ENCODE measurements at places on chromosomes 4 and X. TPM values are rescaled to one million over a fixed set of nuclear protein-coding genes. Genes with fewer than 3 reads are reported as not detected.

GRCh38 chr4:174420316-174420715 lies 102.0 kb downstream of the HPGD start:
- no peak for DNase-seq

GRCh38 chr4:163665101-163665500 lies 170.6 kb downstream of the TMA16 start:
- no peak for DNase-seq

DNA sequence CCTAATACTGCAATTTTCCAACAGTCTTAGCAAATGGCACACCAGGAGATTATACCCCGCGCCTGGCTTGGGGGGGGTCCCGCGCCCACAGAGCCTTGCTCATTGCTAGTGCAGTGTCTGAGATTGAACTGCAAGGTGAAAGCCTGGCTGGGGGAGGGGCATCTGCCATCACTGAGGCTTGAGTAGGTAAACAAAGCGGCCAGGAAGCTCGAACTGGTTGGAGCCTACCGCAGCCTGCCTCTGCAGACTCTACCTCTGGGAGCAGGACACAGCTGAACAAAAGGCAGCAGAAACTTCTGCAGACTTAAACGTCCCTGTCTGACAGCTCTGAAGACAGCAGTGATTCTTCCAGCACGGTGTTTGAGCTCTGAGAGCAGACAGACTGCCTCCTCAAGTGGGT lies 172.8 kb upstream of the NAP1L5 start:
- DNase-seq = no peak

GRCh38 chrX:116236666-116237065 lies 66.1 kb downstream of the AGTR2 start:
- DNase-seq = no peak

DNA sequence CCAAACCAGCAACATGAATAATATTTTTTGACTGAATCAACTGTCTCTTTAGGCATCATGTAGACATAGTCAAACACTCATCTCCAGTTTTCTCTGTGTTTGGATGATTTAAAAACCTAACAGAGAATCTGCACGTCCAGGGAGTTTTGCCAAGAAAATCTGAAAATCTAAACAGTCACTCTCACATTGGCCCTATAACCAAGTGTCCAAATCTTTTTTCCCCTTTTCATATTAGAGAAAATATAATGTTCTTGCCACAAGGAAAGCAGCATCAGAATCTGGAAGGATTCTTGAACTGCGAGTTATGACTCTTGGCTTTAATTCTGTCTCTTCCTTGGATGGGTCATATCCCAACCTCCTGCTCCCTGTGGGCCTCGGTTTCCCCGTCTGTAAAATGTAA lies 8.8 kb upstream of the CHRDL1 start:
- no peak for DNase-seq

Gene PAGE2B
- total RNA-seq = not detected

- DNase-seq = no peak
These were observed 112.9 kb upstream of the AGA start for GRCh38 chr4:177555007-177555574.

Gene VEGFD
- total RNA-seq = 28.8 TPM

DNA sequence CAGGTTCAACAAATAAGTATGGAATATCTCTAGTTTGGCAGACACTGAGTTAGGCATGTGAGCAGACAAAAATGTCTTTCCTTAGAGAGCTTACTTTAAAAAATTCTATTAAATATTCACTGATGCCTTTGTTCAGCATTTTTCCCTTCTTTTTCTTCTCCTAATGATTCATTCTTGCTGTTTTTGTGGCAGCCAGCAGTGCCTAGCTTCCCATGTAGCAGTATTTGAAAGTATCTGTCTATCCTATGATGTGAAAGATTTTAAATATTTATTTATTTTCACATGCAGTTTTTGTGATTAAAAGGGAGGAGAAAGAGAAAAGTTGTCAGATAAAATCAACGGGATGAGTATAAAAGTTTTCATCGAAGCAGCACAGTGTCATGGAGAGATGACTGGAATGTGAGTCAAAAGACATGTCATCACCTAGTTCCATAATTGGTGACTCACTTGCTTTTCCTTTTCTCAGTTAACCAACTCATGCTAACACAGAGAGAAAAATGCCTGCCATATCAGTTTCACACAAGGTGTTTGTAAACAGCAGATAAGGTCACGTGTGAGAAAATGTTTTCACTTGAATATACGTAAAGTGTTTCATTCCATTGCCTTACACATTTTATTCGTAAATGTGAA lies 69.8 kb downstream of the BMPR1B start:
- DNase-seq = no peak

Gene LGI2
- total RNA-seq = 6.4 TPM

GRCh38 chrX:108537005-108537404 lies 97.4 kb downstream of the COL4A5 start:
- DNase-seq = no peak

DNA sequence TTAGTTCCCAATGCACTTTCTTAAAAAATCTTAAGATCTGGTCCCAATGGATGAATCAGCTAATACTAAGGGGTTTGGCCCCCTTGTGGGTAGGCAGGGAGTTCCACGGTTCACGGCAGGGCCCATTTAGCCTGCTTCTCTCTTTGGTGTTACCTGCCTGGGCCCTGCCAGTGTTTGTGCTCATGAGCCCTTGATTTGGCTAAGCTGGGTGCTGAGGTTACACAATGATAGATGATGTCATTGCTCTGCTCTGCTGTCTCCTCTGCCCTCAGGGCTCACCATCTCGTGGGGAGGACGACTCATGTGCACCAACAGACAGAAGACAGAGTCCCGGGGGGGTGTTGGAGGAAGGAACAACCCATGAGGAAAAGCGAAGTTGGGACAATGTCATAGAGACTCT lies 24.4 kb downstream of the RTL5 start:
- DNase-seq = no peak

Gene RTL3
- 0.56 TPM for total RNA-seq

DNA sequence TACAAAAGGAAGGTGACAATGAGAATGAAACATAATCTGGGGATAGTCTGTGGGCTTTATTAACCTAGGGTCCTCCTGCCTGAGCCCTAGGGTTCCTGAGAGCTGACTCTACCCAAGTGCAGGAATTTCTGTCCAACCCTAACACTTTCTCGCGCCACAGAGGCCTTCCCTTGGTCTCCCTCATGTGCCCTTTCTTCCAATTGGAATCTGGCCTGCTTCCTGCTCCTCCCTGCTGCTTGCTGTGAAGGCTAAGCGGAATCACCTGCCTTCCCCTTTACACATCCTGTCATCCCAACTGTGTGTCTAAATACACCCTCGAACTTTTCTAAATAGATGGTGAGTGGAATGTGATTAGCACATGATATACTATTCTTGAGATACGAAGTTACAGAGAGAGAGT lies 5.9 kb downstream of the MAGEA11 start:
- DNase-seq = no peak

GRCh38 chr4:46830971-46831454 lies 78.0 kb downstream of the COX7B2 start:
- no peak for DNase-seq

Gene MAGEC1
- not detected for total RNA-seq

DNA sequence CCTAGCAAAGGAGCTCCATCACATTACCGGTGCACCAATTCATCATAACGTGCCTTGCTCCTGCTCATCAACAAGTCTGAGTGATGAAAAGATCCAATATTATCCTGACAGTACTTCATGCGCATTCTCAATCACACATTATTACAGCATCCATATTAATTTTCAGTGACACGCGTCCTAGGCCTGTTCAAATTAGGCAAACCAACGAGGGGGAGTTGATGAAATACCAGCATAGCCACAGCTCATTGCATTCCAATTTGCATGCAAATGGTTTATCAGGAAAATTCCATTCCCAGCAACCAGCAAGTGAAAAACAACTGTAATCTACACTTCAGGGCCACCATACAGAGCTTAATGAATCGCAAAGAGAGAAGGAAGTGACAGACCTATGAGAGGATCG lies 236.9 kb downstream of the DCLK2 start:
- no peak for DNase-seq

GRCh38 chrX:129585691-129586090 lies 45.6 kb downstream of the OCRL start:
- no peak for DNase-seq

- no peak for DNase-seq
These were observed 42.6 kb upstream of the PARM1 start for GRCh38 chr4:74890341-74890740.

- DNase-seq = no peak
These were observed 484 bp downstream of the CXCL2 start for GRCh38 chr4:74098427-74098994.

DNA sequence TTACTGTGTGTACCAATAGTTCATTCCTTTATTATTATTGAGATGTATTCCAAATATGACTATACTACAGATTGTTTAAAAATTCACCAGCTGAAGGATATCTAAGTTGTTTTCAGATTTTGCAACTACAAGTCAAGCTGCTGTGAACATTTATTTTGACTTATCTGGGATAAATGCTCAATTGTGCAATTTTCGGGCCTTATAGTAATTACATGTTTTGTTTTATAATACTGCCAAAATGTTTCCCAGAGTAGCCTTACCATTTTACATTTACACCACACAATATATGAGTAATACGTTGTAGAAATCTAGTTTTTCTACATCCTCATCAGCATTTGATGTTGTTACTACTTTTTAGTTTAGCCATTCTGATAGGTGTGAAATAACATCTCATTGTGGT lies 179.6 kb downstream of the ANTXR2 start:
- DNase-seq = no peak

Gene FGF5
- total RNA-seq = 0.09 TPM

- DNase-seq = no peak
These were observed 41.3 kb downstream of the C4orf50 start for GRCh38 chr4:5976921-5977320.

- no peak for DNase-seq
These were observed 200.2 kb upstream of the UGT8 start for GRCh38 chr4:114398410-114398809.

DNA sequence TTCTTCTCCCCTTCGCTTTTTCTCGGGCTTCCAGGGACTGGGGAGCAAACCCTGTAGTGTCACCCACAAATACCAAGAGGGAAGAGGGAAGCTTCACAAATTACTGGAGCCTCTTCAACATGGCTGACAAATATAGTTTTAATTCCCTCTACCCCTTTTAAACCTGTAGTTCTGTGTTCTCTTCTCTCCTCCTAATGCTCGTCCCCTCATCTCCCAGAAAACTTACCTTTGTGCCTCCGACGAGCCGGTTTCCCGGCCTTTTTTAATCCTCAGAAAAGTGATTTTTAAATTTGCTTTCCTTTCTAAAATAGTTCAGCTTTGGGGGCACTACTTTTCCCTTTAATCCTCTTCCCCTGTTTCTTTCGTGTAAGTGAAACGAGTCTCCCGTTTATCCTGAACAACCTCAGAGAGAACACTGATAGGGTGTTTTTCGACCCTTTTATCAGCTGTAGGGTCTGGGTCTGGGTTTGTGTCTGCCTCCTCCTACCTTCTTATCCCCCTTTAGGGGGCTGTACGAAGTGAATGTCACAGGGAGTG lies 408 bp downstream of the TET2 start:
- no peak for DNase-seq

DNA sequence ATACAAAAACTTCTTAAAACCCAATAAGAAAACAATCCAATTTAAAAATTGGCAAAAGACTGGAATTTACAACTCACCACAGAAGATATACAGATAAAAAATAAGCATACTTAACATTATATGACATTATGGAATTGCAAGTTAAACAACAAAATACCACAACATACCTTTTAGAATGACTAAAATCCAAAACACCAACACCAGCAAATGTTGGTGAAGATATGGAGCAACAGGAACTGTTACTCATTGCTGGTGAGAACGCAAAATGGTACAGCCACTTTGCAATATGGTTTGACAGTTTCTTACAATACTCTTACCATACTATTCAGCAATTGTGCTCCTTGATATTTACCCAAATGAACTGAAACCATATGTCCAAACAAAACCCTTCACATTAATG lies 112.4 kb downstream of the ADGRL3 start:
- no peak for DNase-seq

Gene GRPR
- total RNA-seq = not detected

DNA sequence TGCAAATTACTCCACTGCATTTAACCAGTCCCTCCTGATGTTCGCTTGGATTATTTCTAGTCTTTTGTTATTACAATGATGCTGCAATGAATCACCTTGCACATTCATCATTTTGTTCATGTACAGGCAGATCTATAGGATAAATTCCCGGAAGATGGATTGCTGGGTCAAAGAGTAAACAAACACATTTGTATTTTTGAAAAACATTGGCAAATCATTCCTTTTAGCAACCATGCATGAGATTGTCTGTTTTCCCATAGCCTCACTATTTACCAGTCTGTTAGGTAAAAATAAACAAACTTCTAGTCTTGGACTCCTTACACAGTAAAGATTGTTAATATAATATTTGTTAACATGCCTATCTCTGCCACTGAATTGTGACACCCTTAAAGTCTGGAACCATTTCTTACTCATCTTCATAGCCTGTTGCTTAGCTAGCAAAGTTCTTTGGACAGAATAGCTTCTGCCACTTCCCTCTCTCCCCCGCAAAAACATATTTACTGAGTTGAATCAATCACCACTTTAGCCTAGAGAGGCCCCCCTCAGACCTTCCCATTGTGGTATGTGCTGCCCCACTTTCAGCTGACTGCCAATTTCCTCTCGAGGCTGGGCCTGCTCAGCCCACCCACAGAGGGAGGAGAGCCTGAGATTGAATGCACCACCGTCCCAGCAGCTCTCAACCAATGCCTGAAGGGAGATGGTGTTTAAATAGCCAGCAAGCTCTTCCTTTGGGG lies 108.4 kb upstream of the ATXN3L start:
- no peak for DNase-seq

Gene MAGEC2
- total RNA-seq = not detected

- no peak for DNase-seq
These were observed at the start of gene SHROOM4 for GRCh38 chrX:50813843-50814661. Gene SHROOM4 (minus strand): TSS chrX:50814194. CDS start chrX:50814018, 176 bp downstream.

GRCh38 chrX:20989361-20989760 lies 384.9 kb upstream of the CNKSR2 start:
- no peak for DNase-seq

DNA sequence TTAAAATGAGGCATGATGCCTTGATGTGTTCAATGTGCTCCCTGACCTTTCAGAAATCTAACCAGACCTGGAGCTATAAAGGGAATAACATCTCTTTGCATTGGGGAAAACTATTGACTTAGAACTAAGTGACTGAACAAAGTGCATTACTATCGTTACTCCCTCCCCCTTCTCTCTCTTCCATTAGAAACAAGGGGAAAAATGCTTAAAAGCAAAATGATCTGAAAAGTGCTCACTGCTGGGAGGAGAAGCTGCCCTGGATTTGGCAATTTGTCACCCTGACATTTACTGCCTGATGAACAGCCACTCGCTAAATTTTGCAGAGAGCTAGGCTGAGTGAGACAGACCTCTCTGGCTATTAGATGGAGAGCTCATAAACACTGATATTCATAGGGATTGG lies 48.6 kb upstream of the PARM1 start:
- no peak for DNase-seq

Gene SOX3
- not detected for total RNA-seq

DNA sequence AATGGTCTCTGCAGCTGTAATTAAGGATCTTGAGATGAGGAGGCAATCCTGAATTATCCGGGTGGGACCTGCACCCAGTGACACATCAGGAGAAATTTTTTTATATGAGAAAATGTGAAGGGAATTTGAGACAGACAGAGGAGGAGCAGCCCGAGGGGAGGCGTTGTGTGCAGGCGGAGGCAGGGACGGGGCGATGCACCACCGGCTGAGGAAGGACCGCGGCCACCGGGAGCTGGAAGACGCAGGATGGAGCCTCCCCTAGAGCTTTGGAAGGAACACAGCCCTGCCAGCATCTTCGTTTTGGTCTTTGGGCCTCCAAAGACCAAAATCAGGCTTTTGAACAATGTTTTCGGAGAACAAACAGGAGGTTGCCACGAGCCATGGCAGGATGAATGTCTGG lies 85.0 kb upstream of the ADRA2C start:
- DNase-seq = no peak

Gene PJA1
- 19.4 TPM for total RNA-seq

Data from omental fat pad (tissue), 4 donors.